Caco-2 (cell line): ENCODE measurements at places on chromosomes 3 and 15. TPM values are rescaled to one million over a fixed set of nuclear protein-coding genes. Genes with fewer than 3 reads are reported as not detected.

DNA sequence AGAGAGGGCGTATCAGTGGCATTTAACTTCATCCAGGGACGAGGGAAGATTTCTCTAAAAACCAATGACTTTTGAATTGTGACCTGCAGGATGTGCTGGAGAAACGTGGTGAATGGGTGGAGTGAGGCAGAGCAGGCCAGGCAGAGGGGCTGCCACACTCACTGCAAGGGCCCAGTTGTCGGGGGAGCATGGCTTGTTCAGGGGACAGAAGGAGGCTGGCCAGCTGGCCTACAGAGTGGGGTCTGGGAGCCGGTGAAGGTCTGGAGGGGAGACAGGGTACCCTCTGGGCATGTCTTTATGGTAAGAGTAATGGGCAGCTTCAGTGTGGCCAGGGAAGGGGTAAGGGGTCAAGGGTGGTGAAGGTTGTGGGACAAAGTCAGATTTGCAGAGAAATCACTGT is 225.2 kb upstream of the RGMA start:
- no peak overlapping the region for H3K27ac ChIP-seq
- H3K36me3 ChIP-seq, result no peaks in the 10 kb centered on the region
- DNase-seq, result no peak

- H3K27ac ChIP-seq, result no peak overlapping the region
- no peak overlapping the region for H3K4me3 ChIP-seq
- DNase-seq, result no peak
- no peaks in the 10 kb centered on the region for H3K4me1 ChIP-seq
Observed at GRCh38 chr3:46266598-46266997, 24.3 kb downstream of the CCR3 start.

GRCh38 chr15:82571722-82572222 is 31.5 kb upstream of the RPS17 start:
- no peaks in the 10 kb centered on the region for H3K36me3 ChIP-seq
- no peak for DNase-seq
- no peaks in the 10 kb centered on the region for H3K27me3 ChIP-seq
- no peak overlapping the region for H3K27ac ChIP-seq
- peaks cover 6% of the 10 kb centered on the region for H3K4me1 ChIP-seq

DNA sequence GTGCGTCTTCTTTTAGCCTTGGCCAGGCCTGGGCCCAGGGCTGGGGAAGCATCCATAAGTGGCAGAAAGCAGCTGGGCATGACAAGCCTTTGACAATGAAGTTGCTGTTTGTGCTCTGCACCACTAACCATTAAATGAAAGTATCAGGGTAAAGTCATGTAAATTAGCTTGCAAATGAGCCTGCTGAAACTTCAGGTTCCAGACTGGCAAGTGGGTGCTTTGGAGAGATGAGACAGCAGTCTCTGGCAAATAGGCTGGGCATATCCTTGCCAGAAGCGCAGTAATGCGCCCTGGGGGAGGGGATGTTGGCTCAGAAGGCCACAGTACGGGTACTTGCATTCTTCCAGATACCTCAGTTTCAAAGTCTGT is 40.7 kb downstream of the RAB6B start:
- DNase-seq, result no peak
- no peak overlapping the region for H3K4me3 ChIP-seq
- H3K27ac ChIP-seq, result no peak overlapping the region
- no peaks in the 10 kb centered on the region for H3K4me1 ChIP-seq
- no peaks in the 10 kb centered on the region for H3K27me3 ChIP-seq

- H3K36me3 ChIP-seq, result no peaks in the 10 kb centered on the region
- H3K4me1 ChIP-seq, result peaks cover 9% of the 10 kb centered on the region; the same call in 1 of the 2 replicates
- no peak overlapping the region for H3K4me3 ChIP-seq
Observed at GRCh38 chr3:110423276-110423675, 648.3 kb upstream of the NECTIN3 start.

DNA sequence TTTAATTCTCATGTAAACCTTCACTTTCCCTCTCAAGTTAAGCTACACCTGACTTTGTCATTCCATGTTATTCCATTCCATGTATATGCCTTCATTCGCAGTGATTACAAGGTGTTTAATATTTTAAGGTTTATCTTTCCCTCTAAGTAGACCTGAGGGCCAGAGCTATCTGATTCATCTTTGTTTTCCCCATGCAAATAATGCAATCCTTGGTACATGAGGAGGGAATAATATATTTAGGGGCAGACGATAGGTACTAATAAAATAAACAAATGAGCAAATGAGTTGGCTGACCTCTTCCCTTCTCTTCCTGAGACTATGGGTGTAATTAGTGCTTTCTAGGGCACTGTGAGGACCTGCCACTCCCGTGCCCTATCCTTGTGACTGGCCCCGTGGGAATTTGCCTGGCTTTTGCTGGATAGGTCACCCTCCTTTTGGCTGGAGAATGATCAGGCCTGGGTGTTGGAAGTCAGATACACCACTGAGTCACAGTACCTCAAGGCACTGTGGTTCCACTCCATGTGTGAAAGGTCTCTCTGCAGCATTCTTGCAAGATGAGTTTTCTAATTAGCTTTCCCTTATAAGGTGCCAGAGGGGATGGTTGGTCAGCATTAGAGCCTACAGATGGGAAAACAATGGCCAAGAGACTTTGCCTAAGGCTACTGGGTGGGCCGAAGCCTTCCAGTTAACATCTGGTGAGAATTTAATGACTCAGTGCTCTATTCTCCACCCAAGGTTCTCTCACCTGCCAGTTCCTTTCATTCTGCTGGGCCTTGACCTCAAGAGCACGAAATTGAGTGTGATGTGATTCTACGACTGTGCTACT is 183.2 kb downstream of the P3H2 start:
- H3K4me1 ChIP-seq, result peaks cover 12% of the 10 kb centered on the region
- no peaks in the 10 kb centered on the region for H3K36me3 ChIP-seq
- no peak overlapping the region for H3K27ac ChIP-seq
- no peaks in the 10 kb centered on the region for H3K27me3 ChIP-seq
- H3K4me3 ChIP-seq, result no peak overlapping the region

FHIT gene
- 5.4 and 8.3 TPM in 2 replicates for total RNA-seq

THSD4 gene
- total RNA-seq, result 0.29 and 0.44 TPM in 2 replicates

SLC9A9 gene
- not detected in 2 replicates for total RNA-seq
